H1 (cell line): ENCODE measurements at places on chromosomes 1 and 21.

DNA sequence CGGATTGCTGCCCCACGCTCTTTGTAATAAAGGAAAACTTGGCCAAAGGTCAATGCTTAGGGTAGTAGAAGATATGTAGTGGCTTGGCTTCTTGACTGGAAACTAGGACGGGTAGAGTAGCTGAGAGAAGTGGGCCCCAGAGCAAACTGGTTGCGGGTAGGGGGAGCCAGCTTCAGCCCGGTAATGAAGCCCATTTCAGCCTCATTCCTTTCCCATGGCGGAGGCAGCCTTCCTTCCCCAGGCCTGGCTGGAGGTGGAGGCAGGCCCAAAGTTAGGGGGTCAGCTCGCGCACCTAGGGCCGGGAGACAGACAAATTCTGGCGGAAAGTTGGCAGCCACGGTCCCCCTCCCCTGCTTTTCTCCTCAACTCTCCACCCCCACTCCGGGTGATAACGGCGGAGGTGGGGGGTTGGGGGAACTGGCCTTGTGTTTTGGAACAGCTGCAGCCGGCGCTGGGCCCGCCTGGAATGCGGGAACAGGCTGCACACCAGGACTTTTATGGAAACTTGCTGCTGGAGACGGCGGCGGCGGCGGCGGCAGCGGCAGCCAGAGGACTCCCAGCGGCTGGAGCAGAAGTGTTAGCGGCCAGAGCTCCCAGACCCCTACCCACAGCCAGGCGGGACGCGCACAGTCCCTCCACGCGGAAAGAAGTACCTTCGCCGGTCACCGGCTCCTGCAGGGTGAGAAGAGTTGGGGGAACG, at the start of gene NEXN:
NEXN (plus strand) TSS at position 544 of the 700 bp plus-strand sequence. CDS start 27,483 bp downstream, outside the sequence.
- DNase-seq: peak; percentile 53

DNA sequence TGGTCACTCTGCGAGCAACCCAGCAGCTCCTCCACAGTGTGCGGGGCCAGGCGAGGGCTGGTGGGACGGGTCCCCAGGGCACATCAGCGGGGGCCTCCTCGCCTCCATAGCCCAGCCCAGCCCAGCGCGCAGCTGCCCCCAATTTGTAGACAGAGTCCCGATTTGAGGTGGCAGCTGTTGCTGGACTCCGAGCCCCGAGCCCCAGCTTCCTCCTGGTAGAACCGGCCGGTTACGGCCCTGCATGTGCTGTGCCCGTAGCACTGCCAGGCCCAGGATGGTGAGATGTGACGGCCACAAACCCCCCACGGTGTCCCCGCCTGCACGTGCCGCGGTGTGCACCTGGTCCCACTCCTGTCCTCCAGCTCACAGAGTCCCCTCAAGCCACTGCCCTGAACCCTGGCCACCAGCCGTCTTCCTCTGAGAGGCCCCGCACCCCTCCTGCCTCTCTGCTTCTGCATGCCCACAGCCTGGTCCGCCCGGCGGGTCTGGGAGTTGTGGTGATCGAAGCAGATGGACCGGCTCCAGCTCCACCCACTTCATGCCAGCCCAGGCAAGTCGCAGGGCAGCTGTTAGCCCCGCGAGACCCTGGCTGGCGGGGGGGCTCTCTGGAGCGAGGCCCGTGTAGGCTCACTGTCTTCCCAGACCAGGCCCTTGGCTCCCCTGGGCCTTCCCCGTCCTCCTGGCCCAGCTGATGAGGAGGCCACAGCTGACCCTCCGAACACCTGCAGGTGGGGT, 55.5 kb downstream of the MORN1 start:
- DNase-seq: no peak

GRCh38 chr1:37021502-37021901, 12.8 kb downstream of the GRIK3 start:
- DNase-seq: no peak

DNA sequence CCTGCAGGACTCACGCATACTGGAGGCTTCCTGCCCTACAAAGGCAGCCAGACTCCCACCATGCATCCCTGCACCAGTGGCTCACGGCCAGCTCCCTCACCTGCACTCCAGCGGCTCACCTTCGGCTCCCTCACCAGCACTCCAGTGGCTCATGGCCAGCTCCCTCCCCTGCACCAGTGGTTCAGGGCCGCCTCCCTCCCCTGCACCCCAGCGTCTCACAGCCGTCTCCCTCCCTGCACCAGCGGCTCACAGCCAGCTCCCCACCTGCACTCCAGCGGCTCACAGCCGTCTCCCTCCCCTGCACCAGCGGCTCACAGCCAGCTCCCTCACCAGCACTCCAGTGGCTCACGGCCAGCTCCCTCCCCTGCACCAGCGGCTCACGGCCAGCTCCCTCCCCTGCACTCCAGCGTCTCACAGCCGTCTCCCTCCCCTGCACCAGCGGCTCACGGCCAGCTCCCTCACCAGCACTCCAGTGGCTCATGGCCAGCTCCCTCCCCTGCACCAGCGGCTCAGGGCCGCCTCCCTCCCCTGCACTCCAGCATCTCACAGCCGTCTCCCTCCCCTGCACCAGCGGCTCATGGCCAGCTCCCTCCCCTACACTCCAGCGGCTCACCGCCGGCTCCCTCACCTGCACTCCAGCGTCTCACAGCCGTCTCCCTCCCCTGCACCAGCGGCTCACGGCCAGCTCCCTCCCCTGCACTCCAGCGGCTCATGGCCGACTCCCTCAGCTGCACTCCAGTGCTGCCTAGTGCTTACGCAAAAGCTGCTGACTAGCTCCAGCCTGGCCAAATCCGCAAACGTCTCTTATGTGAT, 324.5 kb downstream of the NPHP4 start:
- no peak for DNase-seq

- no peak for DNase-seq
Measured at GRCh38 chr1:172954476-172955150, 96.1 kb downstream of the TNFSF18 start.

GRCh38 chr1:20787840-20788795, 1.0 kb upstream of the HP1BP3 start:
- no peak for DNase-seq

DNA sequence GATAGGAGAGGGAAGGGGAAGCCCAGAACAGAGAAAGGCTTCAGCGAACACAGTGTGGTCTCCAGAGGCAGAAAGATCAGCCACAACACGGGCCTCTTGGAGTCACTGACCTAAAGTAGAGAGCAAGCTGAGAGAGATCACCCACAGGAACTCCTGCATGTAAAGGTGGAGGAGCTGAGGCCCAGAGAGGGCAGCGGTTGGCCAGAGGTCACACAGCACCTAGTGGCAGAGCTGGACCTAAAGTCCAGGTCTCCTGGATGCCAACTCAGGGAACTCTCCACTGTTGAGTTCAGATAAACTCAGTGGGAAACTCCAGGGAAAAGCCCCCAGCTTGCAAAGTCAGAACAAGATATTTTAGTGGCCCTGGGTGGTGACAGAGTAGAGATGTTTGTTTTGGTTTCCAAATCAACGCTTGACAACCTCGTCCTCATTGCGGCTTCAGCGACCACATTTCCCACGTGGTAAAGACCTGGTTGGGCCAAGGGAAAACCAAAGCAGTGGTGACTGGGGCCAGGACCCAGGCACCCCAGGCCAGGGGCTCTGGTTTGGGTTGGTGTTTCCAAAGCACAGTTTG, 4.6 kb downstream of the IFFO2 start:
- DNase-seq: no peak

GRCh38 chr21:33505833-33506232, 14.3 kb upstream of the DNAJC28 start:
- DNase-seq: no peak

GRCh38 chr1:228647523-228648444, 87.5 kb upstream of the RHOU start:
- DNase-seq: peak; percentile 15
